ENCODE measurements at places on chromosomes 13 and 19. TPM values are rescaled to one million over a fixed set of nuclear protein-coding genes. Genes with fewer than 3 reads are reported as not detected.

DNA sequence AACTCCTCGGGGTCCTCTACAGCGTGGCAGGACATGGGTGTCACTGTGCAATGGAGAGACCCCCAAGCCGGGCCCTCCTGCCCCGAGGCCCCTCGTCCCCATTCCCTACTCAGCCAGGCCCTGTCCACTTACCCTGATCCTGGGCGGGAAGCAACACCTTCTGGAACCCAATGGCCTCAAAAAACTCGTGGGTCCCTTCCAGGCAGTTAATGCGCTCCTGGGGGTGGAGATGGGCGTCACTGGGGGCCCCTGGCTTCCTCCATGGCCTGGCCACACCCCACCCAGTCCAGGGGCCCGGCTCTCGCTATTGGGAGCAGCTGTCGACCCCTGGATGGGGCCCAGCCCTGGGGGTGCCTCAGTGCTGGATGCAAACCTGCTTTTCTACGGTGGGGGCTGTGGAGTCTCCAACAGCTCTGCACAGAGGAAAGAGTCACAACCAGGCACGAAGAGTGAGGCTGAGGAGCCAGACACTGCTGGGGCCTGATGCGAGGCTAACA lies 10.8 kb downstream of the UBXN6 start:
- no peak for DNase-seq

DNA sequence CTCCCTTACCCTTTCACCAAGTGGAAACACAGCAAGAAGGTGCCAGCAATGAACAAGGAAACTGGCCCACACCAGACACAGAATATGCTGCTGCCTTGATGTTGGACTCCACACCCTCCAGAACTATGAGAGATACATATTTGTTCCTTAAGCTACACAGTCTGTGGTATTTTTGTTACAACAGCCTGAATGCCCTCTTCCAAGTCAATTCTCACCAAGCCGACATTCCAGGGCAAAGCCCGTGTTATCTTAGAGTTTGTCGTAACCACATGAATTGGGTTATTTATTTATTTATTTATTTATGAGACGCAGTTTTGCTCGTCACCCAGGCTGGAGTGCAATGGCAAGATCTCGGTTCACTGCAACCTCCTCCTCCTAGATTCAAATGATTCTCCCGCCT lies 14.9 kb downstream of the FGF21 start:
- DNase-seq: no peak

- DNase-seq: no peak
Measured at GRCh38 chr13:48896312-48896711, 79.4 kb upstream of the FNDC3A start.

GRCh38 chr13:75391432-75392100 lies 90.4 kb downstream of the TBC1D4 start:
- DNase-seq: no peak

The DACT3 gene
- total RNA-seq: under 0.01 TPM

The IL11 gene
- total RNA-seq: 0.13 TPM

GRCh38 chr13:27403203-27403678 lies 21.2 kb upstream of the GTF3A start:
- no peak for DNase-seq

GRCh38 chr13:113418722-113419049 lies 34.6 kb downstream of the ADPRHL1 start:
- DNase-seq: no peak

The IZUMO2 gene
- total RNA-seq: not detected

GRCh38 chr19:42270346-42271044 lies 1.4 kb downstream of the CIC start:
- no peak for DNase-seq

The CCL25 gene
- not detected for total RNA-seq

GRCh38 chr19:40389404-40390083 lies 437 bp downstream of the HIPK4 start:
- DNase-seq: no peak

DNA sequence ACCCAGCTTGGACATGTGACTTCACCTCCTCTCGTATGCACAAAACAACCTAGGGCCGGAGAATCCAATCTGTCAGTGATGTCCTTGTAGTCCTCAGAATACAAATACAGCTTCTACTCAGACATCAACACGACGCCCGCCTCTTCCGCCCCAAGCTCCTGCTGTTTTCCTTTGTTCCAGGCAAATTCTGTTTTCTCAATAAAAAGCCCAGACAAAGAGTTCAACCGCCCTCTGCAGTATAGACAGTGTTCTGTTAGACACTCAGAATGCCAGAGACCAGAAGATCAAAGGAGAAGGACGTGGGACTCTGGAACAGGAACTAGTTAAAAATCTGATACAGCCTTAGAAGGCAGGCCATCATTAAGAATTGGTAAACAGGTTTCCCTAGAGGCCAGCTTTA lies 42.0 kb upstream of the GGACT start:
- no peak for DNase-seq

DNA sequence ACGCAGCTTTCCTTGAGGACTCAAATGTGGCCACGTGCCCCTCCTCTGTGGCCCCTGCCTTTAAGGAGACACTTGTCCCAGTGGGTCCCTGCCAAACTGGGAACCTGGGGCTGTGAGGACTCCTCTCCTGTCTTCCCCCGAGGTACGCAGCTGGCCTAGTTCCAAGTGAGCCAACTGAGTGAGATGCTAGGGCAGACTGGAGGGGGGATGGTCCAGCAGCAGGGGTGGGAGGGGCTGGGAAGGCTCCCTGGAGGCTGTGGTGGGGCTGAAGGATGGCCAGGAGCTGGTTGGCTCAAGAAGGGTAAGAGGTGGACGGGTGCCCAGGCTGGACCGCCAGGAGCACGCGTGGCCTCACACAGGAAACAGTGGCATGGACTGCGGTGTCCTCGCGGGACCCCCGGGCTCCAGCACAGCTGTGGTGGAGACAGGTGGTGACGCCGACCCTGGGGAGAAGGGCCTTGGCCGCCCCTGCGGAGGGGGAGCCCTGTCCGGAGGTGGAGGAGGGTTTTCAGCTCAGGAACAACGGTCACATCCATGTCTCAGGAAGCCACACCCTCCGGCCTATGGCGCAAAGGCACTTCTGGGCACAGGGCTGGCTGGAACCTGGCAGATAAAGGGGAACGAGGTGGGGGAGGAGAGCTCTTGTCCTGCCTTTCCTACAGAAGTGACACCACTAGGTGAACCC lies 45.8 kb downstream of the MLLT1 start:
- no peak for DNase-seq

DNA sequence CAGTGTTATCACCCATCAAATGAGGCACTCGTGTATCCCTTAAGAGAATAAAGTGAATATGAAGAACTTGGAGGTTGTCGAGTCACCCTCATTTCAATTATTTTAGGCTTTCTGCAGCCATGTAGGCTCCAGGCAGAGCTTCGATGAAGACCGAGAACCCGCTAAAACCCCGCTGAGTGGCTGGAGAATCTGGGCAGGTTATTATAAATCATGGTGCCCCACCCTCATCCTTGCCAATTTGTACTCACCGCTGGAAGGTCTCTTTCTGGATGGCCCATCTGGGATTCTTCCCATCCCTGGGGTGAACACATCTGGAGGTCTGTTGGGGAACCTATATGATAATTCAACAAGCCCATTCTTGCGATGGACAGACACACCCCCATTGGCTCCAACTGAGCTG lies 190.8 kb downstream of the ZNF536 start:
- no peak for DNase-seq

DNA sequence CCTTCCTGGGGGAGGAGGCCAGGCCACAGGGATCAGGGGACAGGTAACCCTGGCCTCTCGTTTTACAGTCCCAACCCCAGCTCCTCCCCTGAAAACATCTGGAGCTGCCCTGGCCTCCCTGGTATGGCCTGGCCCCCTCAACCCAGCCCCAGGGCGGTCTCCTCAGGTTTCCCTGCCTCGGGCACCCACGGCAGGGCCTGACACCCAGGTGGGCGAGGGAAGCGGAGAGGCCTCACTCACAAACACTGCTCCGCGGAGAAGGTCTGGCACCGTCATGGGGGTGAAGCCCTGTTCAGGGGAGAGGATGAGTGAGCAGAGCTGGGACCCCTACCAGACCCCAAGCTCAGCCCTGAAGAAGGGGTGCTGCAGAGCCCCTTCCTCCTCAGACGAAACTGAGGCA lies 6.5 kb upstream of the CCER2 start:
- DNase-seq: no peak

GRCh38 chr13:32200741-32201140 lies 114.4 kb downstream of the ZAR1L start:
- DNase-seq: no peak

The CASP14 gene
- not detected for total RNA-seq

DNA sequence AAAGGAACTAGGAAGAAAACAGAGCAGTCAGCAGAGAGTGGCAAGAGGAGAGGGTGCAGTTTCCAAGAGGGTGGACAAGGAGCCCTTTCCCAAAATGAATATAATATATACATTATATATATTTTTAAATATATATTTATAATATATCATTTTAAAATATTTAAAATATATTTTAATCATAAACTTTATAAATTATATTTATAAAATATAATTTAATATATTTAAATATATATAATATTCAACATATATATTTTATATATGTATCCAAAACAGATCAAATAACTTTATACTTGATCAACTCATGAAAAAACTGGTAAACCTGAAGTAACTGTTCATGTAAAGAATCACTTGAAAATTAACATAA lies 328.6 kb downstream of the MYO16 start:
- DNase-seq: no peak

DNA sequence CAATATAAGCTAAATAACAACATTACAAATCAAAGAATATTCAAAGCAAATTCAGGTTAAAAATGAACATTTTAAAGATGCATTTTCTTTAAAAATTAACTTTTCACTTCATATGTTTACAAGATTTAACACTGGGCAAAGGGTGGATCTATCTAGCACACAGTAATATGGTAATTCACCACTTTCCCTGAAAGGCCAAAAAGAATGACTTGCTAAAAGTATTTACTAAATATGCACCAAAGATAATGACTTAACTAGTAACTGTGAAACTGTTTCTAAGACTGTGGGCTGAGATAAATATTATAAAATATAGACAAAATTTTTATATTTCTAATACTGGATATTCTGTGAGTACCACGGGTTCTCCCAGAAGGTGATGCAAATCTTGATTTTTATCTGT lies 4.5 kb upstream of the EEF1AKMT1 start:
- no peak for DNase-seq

DNA sequence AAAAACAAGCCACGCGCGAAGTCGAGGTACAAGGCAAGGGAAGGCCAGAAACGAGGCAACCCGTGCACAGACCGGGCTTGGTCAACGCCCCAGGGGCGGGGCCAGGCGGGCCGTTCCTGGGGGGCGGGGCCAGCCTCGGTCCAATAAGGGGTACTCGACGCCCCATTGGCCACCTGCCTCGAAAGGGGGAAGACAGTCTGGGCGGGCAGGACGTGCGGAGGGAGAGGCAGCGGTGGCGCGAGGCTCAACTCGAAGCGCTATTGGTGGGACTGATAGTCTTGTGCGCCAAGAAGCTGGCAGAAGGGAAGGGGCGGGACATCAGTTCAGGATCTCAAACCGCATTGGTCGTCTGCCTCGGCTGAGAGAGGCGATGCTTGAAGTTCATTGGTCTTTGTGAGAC lies at the start of gene LYPD4:
Gene LYPD4 (minus strand): TSS at position 83 of the 400 bp plus-strand sequence. CDS start 5,398 bp downstream, outside the sequence.
- DNase-seq: no peak

The PEPD gene
- 57.6 TPM for total RNA-seq

DNA sequence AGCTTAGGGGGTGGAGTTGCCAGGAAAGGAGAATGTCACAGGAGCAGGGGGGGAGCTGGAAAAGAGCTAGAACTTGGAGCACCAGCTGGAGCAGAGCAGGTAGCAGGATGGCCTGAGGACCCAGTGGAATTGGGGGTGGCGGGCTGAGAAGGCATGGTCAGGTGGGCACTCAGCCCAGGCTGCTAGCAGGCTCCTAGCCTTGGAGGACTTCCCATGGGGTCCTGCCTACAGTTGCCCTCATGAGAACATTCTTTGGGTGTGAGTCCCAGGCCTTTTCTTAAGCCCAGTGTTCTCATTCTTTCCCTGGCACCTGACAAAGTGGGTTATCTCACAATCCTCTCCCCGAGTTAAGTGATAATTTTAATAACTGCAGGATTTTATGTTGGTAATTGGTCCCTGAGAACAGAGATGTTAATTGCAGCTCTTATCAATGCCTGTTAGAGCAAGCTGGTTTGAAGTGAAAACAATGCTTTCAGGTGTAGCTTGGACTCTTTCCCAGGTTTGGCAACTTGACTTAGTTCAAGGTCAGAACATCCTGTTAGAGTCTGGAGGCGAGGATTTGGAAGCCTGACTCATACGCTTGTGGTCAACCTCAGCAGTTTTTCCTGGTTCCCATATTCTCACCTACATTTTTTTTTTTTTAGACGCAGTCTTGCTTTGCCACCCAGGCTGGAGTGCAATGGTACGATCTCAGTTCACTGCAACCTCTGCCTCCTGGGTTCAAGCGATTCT lies 18.1 kb upstream of the OLFM4 start:
- no peak for DNase-seq

GRCh38 chr13:57633950-57634838 lies 2.6 kb downstream of the PCDH17 start:
- DNase-seq: no peak

- peak; percentile 91 for DNase-seq
Measured at GRCh38 chr13:42066542-42066941, 18.1 kb downstream of the DGKH start.

- no peak for DNase-seq
Measured at GRCh38 chr13:62280590-62280989, 864.9 kb upstream of the PCDH20 start.

- DNase-seq: no peak
Measured at GRCh38 chr19:49497047-49497788, 984 bp downstream of the RPS11 start.

GRCh38 chr13:43991773-43992201 lies 112.1 kb downstream of the LACC1 start:
- no peak for DNase-seq

GRCh38 chr19:36605877-36606478 lies 865 bp downstream of the ZNF382 start:
- DNase-seq: no peak

The ATP4B gene
- not detected for total RNA-seq

The FCER2 gene
- not detected for total RNA-seq

DNA sequence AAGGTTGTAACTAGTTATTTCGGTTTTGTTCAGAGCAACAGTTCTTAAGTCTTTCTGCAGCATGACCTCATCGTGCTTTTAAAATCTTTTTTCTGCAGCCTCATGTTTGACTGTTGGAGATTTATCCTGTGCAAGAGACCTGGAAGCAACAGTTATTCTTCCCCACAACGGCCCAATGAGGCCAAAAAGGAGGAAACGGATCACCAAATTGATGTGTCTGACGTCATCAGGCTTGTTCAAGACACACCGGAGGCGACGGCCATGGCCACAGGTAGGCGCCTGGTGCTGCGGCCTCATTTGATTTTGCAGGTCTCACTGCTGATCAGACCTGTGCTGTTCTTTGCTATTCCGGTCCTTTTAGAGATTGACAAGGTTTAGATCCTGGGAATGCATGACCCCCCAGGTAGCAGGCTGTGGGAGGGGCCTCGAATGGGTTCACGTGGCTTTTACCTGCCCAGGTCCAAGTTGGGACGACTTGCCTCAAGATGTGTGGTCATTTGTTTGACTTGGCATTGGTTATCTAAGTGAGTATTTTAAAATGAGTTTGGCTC lies 66.8 kb upstream of the MCF2L start:
- no peak for DNase-seq
